ENCODE measurements at places on chromosomes 5 and 9.

GRCh38 chr9:88998911-88999310 is 7.6 kb downstream of the S1PR3 start:
- DNase-seq = no peak

DNA sequence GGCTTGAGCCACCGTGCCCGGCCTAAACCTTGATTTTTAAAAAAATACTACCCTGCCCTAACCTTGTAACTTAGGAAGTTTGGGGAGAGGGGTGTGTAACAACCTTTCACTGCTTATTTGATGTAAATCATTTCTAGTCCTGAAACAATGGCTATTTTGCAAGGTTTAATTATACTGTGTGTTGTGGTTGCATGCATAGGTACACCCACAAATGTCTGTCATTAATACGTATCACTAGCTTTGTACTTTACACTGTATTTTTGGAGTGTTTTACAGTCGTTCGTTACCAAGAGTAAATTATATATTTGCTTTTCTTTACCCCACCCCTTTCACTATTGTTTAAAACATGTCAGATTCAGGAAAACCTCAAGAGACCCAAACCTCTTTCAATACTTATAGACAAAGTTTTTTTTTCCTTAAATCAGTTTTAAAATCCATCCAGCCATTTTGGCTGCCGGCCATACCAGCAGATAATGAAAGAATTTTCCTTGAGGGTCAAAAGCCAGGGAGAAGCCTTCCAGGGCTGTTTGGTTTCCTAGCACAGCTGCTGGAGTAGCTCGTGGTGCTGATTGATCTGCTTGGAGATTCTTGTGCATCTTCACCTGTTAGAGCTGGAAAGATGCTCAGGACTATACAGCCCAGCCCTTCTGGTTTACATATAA is 50.7 kb downstream of the DOCK8 start:
- DNase-seq = no peak

DNA sequence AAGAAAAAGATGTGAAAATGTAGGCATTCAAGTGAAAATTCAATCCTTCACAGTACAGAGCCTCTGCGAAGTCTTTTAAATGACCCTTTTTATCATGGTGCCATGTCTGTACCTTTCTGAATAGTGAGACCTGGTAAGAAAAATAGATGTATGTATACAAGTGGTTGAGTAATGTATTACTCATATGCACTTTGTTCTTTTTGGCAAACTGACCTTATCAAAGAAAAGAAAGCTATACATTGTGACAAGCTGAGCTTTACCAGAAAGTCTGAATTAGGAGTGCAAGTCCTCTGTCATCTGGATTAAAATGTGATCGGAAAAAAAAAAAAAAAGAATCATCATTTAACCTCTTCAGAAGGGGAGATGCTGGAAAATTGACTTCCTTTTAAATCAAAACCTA is 356.4 kb upstream of the CCNH start:
- DNase-seq = no peak

DNA sequence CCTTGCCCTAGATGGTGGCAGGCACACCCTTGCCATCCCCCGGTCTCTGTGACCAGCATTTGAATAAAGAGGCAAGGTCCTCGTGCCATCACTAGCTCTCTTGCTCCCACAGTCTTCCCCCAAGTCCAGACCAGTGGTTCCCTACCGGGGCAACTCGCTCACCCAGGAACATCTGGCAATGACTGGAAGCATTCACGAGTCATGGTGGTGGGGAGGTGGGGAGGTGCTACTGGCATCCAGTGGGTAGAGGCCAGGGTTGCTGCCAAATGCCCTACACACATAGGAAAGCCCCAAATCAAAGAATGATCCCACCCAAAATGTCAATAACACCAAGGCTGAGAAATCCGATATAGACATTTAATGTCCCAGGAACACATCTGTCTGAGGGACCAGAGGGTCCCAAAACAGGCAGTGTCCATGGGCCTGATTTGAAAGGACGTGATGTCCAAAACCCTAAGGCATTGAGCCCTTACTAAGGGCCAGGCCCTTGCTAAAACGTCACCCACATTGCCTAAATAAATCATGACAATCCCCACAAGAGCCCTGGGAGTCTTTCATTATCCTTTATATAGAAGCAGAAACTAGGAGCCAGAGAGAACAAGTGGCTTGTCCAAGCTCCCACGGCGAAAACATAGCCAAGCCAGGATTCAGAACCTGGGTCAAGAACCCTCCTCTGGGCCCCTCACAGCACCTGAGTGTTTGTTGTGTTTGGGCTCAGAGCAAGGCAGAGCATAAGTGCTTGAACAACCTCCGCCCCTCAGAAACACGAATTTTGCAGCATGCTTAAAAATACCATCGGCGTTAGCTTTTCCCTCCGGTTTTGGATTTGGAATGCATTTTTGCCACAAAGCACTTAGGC is 119.3 kb upstream of the WWC1 start:
- DNase-seq = no peak

DNA sequence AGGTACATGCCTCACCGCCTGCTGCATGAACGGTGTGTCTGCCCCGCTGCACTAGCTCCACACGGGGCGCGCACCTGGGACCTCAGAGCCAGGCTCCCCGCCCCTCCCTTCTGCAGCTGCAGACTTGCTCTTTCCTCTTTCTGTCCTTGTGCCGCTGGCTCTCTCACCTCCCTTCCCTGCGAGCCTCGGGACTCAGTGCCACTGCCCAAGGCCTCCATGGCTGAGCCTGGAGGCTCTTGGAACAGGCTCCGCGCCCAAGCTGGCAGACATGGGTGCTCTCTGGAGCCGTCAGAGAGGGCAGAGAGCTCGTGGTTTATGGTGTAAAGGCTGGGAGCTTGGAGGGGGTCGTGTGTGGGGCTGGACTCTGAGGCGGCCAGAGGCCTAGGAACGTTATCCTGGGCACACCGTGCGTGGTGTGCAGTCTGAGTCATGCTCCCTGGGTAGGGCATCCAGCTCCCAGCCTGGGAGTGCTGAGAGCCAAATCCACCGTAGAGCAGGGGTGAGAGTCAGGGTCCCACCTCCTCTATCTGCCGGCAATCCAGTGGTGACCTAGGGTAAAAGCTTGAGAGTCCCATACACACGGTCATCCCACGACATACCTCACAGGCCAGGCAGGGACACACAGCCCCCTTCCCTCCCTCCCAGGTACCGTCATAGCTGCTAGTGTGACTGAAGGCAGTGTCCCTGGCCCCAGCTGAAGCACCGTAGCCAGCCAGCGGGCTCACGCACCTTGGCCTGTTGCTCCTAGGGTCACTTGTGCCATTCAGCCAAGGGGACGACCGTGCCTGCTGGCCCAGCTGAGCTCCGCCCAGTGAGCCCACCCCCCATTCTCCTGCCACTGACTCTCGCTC is 22.4 kb downstream of the GOLGA2 start:
- DNase-seq = no peak

GRCh38 chr5:54544044-54544443 is 26.5 kb downstream of the SNX18 start:
- no peak for DNase-seq

- DNase-seq = no peak
These were observed 486.8 kb downstream of the PSAT1 start for GRCh38 chr9:78783743-78784142.

DNA sequence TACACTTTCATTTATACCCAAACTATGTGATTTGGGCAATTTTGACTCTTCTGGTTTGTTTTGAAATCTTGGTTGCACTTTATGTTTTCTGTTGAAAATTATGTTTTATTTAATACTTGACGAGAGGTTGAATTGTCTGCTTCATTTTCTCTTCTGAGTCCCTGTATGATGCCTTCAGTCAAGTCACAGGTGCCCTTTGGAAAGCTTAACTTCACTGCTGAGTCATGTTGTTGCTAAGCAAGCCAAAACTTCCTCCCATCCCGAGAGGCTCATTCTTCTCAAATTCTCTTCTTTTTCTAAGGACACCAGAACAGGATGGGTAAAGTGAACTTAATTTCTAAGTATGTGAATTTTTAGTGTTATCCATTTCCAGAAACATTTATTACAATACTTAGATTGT is 455.3 kb upstream of the PTGER4 start:
- DNase-seq = no peak

- DNase-seq = no peak
These were observed 9.9 kb downstream of the PLK2 start for GRCh38 chr5:58450018-58450417.

- no peak for DNase-seq
These were observed 32.2 kb upstream of the TNFAIP8 start for GRCh38 chr5:119323601-119324000.

GRCh38 chr5:96958977-96959376 is 23.1 kb downstream of the LNPEP start:
- no peak for DNase-seq

- no peak for DNase-seq
These were observed 7.7 kb upstream of the NFIB start for GRCh38 chr9:14321517-14322130.

DNA sequence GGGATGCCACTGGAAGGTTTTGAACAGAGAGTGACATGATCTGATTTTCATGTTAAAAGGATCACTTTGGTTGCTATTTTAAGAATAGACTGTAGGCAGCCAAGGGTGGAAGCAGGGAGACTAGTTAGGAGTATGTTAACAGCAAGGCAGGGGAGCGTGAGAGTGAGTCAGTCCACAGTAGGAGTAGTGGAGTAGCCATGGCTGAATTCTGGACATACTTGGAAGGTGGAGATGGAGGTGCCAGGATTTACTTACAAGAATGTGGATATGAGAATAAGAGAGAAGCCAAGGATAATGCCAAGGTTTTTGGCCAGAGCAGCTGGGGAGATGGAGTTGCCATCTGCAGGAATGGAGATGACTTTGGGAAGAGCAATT is 118.8 kb downstream of the GALNT10 start:
- DNase-seq = no peak

DNA sequence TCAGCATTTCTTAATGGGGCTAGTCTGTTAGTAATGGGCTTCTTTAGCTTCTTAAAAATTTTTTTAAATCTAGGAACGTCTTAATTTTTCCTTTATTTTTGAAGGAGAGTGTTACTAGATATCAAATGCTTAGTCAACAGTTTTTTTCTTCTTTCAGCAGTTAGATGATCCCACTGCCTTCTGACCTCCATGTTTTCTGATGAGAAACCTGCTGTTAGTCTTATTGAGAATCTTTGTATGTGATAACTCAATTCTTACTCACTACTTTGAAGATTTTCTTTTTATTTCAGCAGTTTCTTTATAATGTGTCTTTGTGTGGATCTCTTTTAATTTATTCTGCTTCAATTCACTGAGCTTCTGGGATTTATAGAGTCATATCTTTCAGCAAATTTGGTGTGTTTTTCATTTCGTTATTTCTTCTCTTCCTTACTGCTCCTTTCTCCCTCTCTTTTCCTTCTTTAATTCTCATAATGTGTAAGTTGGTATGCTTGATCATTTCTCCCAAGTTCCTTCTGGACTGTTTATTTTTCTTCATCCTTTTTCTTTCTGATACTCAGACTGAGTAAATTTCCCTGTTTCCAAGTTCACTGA is 205.8 kb downstream of the RANBP17 start:
- DNase-seq = no peak

DNA sequence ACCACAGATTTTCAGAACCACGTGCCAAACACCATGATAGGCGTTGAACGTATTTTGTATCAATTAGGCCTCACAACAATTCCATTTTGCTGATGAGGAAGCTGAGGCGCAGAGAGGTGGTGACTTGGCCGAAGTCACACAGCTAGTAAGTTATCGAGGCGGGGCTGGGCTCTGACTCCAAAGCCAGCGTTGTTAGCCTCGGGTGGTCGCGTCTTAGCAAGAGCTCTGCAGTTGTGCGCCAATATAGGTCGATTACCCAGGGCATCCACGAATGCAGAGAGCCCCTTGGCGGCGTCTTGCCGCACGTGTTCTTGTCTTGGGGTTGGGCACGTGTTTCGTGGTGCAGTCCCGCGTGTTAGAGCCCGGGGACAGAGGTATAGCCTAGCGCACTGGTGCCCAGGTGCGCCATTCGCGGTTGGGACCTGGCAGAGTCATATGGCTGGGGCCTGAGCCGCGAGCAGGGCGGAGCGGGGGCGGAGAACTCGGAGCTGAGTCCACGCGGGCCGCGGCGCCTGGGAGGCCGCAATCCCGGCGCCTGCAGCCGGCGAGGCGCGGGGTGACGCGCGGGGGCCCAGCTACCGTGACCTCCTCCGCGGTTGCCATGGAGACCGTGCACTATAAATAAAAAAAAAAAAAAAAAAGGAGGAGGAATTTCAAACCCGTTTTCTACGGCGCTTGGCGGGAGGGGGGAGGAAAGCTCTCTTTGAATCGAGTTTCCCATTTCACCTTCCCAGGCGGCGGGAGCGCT is 62.3 kb downstream of the CXXC5 start:
- peak; percentile 67 for DNase-seq

DNA sequence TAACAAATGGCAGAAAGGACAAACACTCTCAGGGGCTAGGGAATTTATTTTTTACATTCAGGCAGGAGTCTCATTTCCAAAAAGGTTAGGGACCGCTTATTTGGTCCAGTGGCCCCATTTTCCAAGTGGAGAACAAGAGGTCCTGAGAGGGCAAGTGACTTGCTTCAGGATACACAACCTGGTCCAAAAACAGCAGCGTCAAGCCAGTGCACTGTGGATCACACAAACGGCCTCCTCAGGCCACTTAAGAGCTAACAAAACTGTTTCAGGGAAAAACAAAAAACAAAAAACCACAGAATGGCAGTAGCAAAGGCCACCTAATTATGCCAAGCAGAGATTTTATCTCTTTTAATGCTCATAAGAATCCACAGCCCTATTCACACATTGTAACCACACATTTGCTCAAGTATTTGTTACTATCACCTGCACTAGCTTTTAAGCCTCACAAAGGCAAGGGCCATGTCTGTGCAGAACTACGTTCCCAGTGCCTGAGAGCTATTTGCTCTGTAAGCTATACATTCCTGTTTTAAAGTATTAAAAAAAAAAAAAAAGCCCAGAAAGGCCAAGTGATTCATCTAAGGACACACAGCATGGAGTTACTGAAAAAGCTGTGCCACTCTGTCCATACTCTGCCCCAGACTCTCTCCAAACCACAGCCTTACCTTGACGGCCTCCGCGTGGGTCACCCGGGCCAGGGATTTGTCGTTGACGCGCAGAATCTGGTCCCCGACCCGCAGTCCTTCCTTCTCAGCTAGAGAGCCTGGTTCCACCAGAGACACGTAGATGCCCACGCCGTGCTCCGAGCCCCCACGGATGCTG is 1.5 kb downstream of the WHRN start:
- DNase-seq = no peak

DNA sequence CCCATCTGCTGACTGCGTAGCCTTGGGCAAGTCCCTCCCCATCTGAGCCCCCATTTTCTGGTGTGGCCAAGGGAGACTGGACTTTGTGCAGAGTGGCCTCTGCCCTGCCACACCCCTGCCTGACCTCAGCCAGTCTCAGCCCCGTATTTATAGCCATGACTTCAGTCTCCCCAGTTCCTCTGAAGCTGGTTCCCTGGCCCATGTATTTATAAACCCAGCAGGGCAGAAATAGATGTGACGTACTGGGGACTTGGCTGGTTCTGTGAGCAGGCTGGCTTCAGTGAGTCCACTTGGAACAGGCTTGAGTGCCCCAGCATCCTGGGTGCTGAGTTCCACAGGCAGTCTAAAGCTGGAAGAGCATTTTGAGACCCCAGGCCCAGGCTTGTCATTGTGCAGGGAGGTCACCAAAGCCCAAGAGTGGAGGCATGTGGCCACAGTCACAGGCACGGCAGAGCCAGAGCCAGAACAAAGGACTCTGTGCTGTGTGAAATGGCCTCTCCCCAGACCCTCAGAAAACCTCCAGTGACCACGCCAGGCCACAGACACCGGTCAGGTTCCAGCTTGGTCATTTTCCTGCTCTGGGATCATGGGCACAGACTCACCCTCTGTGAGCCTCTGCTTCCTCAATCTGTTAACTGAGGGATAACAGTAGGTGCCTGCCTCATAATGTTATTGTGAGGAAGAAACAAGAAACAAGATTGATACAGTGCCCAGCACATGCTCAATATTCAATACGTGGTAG is 30.4 kb upstream of the SYNPO start:
- DNase-seq = no peak

Data from stimulated activated CD8-positive, alpha-beta memory T cell treated with anti-CD3 and anti-CD28 coated beads, Interleukin-7, amount 100 ng/mL, for 4 hours (primary cell).